Astrocyte of the spinal cord (primary cell): ENCODE measurements at places on chromosomes 5 and 9.

DNA sequence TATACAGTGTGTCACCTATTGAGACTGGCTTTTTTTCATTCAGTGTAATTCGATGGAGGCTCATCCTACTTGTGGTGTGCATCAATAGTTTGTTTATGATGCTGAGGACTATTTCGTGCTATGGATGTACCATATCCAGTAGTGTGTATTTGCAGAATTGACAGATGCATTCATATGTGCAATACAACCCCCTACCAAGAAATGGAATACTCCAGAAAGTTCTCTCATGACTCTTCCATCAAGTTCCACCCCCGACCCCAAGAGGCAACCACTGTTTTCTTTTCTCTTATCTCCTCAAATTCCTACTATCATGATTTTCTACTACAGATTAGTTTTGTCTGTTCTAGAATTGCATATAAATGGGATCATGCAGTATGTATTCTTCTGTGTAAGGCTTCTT is 21.9 kb downstream of the FBXO10 start:
- no peak for DNase-seq

- peak; percentile 55 for DNase-seq
These were observed 59.0 kb upstream of the BARX1 start for GRCh38 chr9:94014066-94014654.

- peak; percentile 78 for DNase-seq
These were observed 69.1 kb downstream of the PPARGC1B start for GRCh38 chr5:149799119-149799623.

DNA sequence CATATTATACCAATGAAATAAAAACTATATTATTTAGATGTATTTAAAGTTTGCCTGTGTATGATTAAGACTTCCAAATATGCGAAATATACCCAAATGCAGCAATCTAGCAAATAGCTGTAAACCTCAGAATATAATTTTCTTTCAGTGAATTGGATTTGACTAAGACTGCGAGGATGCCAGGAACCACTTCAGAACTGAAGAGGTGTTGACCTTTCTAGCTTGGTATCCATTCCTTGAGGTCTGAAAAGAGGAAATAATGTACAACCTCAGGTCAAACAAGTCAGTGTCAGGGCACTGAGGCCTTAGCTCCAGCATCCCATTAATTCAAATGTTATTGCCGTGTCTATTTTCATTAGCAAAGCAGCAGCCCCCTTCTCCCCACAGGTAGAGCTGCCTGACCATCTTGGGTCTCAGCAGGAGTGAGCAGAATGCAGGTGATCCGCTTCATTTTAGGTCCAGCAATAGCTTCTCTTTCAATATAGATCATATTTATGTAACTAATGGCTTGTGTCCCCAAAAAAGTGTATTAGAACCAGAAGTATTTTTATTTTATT is 100.0 kb downstream of the KIAA1958 start:
- peak; percentile 4 for DNase-seq

DNA sequence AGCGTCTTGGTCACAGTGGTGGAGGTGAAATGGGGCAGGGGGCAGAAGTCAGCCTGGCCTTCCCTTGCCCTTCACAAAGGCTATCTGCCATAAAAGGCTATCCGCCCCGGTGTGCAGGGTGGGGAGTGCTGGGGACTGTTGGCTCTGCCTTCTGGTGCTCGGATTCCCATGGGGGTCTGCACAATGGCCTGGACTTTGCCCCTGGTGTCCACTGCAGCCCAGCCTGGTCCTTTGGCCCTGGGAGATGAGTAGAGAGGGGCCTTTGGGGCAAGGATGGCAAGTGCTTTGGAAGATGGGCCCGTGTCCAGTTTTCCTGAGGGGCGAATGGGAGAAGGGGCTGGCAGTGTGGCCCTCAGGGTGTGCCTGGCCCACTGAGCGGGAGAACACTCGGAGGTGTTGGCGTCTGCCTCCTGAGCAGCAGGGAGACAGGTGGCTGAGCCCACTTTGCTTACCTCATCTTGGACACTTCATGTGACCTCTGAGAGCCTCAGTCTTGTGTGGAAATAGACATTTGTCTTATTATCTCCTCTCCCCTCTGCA is 69.9 kb downstream of the HSPA4 start:
- no peak for DNase-seq

GRCh38 chr9:121510766-121511550 is 11.3 kb upstream of the GGTA1 start:
- no peak for DNase-seq

- no peak for DNase-seq
These were observed 126.8 kb downstream of the STK32A start for GRCh38 chr5:147361441-147362175.

GRCh38 chr5:36177715-36178523 is 26.0 kb downstream of the SKP2 start:
- DNase-seq: peak; percentile 67

DNA sequence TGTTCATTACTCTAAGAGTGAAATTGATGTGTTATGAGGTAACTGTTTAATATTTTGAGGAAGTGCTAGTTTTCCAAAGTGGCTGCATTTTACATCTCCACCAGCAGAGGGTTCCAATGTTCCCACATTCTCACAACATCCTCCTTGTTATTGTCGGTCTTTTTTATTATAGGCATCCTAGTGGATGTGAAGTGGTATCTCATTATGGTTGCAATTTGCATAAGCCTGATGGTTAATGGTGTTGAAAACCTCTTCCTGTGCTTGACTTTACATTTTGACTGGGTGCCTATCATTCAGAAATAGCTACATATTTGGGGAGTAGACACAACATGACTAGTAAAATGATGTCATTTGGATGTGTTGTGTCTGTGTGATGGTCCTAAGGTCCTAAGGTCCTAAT is 143.6 kb downstream of the MRPS30 start:
- peak; percentile 44 for DNase-seq
